Substantia nigra (tissue), 51 donors: ENCODE measurements at places on chromosomes 3 and 15.

DNA sequence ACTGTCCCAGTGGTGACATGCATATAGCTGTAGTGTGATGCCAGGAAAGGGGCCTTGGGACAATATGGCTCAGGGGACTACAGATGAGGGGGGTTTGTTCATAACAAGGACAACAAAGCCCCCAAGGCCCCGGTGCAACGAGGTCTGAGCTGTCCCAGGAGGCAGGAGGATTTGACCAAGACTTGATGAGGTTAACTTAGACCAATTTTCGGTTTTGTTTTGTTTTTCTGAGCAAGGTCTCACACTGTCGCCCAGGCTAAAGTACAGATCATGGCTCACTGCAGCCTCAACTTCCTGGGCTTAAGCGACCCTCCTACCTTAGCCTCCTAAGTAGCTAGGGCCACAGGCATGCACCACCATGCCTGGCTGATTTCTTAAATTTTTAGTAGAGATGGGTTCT is 23.8 kb downstream of the EFCAB12 start:
- no peak for DNase-seq

DNA sequence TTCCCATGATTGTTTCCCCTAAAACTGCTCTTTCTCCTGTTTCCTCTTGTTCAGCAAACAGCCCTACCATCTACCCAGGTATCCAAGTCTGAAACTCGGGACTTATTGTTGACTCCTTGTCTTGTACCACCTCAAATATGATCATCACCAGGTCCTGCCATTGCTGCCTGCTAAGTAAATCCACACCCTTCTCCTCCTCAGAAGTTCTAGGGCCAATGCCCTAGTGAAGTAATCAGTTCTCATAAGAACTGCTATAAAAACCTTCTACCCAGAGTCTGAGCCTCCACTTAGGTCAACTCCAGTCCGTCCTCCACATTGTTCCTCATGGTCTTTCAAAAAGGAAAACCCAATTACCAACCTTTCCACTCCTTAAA is 77.0 kb upstream of the IL12A start:
- no peak for DNase-seq

- DNase-seq: no peak
Observed at GRCh38 chr3:9883706-9884554, 3.9 kb upstream of the CIDEC start.

GRCh38 chr3:7709376-7710082 is 792.1 kb upstream of the LMCD1 start:
- DNase-seq: no peak

GRCh38 chr3:11910971-11911531 is 64.4 kb upstream of the TAMM41 start:
- no peak for DNase-seq

DNA sequence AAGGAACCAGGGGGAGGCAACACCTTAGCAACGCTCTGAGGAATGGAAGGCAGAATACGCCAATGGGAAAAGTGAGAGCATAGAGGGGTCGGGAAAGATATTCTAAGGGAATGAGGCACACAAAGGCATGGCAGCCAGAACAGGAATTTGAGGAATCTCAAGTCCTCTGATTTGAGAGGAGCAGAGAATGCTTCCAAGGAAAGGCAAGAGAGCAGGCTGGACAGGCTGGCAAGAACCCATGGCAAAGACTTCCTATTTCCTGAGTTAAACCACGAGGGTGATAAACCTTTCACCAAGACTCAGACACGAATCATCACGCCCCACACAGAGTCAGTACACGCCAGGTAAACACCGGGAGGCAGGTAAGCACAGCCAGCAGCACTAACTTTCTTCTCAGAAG is 109.8 kb downstream of the IGF2BP2 start:
- DNase-seq: no peak

DNA sequence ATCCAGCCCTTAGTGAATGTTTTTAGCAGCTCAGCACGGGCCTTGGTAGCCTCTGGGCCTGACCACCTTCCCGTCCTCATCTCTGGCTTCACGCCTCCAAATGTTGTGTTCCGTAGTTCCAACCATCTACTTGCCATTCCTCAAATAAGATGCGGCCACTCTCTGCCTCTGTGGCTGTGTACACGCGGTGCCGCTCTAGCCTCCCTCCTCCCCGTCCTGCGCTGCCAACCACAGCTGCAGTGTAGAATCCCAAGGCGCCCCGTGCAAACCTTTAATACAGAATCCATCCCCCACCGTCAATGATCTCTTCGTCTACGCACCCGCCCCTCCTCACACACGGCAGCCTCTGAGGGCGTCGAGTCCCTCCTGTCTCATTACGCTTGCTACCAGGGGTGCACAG is 77.2 kb downstream of the VGLL4 start:
- no peak for DNase-seq

- no peak for DNase-seq
Observed at GRCh38 chr15:73504885-73505284, 61.9 kb downstream of the REC114 start.

DNA sequence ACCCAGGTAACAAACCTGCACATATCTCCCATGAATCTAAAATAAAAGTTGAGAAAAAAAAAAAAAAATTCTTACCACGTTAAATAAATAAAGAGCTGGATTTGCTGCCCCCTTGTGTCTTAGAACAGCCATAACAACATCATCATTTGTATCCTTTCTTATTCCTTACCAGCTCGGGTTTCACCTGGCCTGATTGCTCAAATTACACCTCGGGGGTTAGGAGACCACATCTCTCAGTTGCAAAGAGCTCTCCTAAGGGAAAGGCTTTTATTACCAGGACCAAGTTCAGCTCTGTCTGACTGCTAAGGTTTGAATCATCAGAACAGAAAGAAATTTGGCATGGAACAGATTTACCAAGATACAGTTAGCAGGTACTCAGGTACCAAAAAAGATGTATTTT is 25.8 kb upstream of the RPL39L start:
- DNase-seq: no peak
